ENCODE measurements at places on chromosomes 7 and 10.

- no peak for DNase-seq
Observed at GRCh38 chr7:380711-381210, 90.8 kb downstream of the FOXL3 start.

DNA sequence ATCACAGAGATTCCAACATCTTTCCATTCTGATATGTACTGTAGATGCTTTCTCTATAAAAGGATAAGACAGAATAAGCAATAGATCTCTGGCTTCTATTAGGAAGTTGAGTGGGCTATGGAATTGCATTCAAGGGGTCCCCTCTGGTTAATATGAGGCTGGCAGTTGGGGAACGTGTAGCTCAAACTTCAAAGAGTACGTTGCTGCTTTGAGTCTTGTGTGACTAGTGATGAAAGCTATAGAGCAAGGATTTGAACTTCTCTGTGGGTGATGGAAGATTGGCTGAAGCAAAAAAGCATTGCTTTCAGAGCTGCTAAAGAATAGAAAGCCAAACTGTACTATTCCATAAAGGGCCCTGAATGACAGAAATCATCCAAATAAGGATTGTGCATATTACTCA is 6.4 kb downstream of the WEE2 start:
- DNase-seq = no peak

GRCh38 chr7:17301471-17302456 is 3.3 kb downstream of the AHR start:
- DNase-seq = peak; percentile 8

GRCh38 chr10:122962405-122962804 is 8.4 kb upstream of the C10orf88 start:
- DNase-seq = no peak

DNA sequence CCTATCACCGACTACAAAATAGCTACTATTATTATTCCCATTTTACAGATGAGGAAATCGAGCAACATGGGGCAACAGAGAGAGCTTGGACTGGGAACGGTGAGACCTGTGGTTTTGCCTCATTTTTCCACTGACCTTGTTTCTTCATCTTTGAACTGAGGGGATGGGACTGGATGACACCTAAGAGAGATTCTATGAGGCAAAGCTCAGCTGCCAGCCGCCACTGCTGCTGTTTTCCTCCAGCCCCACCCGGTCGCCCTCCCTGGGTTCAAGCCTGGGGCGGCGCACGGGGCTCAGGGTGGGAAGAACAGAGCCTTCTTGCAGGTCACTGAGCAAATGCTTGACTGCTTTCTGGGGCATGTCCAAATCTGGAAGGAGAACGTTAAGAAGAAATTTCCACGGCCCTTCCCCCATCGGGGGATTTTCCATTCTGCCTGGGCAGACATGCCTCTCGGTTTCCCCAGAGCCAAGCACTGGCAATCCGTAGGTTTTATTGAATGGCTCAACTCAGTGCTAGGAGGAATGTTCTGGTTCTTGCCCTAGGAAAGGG is 12.3 kb downstream of the DDIT4 start:
- DNase-seq = no peak
